NCI-H1048 (cell line): ENCODE measurements at places on chromosomes 1 and 21.

DNA sequence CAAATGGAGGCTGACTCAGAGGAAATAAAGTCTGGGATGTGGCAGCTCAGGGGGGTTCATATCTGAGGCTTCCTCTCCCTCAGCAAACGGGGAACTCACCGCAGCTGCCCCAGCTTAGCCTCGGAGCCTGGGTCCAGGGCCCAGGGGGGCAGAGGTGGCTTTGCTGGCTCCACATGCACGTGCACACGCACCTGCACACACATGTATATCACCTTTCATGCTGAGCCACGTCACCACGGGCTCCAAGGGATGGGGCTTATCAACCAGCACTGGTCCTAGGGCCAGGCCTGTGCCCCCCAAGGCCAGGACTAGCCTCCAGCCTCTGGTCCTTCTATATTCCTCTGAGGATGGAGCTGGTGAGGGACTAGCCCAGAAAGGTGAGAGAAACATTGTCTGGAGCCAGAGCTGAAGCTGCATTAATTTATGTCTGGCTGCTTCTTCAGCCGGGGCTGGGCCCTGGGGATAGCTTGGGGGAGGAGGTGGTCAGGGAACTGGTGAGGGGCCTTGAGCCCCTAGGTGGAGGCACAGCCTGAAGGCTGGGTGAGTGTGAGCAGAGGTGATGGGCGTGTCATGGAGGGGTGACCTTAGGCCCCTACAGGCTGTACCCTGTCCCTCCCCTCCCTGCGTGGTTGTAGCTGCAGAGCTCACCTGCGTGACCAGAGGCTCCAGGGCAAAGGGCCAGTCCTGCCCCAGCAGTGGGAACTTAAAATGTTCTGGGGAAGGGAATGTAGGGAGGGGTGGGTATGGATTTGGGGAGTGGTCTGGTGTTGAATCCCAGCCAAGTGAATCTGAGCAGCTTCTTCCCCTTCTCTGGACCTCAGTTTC is 520.8 kb downstream of the PTPRU start:
- DNase-seq, result no peak

GRCh38 chr1:37793773-37794371 is at the start of gene MANEAL:
MANEAL (plus strand) TSS chr1:37793847; CDS start chr1:37794183, 336 bp downstream.
- peak; percentile 17 for DNase-seq

DNA sequence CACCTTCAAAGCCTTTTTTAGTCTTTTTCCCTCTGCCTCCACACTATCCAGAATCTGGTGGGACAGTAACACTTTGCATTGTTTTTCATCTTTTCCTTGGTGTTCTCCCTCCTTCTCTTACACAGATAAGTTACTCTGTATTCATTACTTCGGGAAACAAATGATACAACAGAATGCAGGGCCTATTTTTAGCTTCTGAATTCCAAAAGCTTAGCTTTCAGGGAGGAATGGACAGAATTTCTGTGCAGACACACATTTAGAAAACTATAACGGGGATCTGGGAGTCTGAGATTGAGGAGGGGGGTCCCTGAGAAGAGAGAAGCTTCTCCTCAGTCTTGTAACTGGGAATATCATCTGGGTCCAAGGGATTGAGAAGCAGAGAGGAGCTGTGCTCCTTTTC is 3.5 kb upstream of the STK40 start:
- DNase-seq, result no peak

DNA sequence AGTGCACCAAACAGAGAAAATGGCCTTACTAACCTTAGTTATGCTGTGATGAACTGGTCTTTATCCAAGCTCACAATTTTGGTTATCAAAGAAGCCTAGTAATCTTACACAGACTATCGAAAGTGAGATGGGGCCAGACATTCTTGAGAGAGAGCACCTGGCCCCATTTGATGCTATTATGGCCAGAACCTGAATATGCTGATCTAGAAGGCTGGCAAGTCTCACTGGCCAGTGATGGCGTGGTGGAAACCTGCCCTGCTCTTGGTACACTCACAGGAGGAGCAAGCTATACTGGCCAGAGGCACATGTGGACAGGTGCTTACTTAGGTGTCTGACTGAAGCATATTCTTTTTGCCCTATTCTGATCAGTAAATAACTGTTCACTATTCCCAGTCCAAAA is 357.8 kb upstream of the ZRANB2 start:
- no peak for DNase-seq

DNA sequence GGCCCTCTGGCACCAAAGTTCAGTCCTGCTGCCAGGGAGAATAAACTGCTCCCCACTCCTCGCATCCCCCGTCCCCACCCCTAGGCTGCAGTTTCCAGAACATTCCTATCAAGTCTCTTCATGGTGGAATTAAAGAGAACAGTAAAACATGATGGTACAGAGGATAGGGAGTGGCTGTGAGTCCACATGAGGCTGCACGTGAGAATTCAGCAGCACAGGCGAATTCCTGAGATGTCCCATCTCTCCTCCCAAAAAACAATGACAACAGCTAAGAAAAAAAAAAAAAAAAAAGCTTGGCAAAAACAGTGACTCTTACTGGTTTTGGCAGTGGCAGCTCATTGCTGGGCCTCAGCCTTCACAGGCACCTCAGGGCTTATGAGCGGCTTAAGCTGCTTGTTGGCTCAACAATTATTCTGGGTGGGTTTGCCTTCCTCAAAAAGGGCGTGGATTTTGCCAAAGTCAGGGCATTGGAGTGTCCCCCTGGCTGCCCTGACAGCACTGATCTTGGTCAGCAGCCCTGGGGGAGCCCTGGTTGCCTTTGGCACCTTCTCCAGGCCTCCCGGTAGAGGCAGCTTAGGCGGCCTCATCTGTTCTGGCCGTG is 5.7 kb upstream of the IFFO2 start:
- DNase-seq, result no peak

DNA sequence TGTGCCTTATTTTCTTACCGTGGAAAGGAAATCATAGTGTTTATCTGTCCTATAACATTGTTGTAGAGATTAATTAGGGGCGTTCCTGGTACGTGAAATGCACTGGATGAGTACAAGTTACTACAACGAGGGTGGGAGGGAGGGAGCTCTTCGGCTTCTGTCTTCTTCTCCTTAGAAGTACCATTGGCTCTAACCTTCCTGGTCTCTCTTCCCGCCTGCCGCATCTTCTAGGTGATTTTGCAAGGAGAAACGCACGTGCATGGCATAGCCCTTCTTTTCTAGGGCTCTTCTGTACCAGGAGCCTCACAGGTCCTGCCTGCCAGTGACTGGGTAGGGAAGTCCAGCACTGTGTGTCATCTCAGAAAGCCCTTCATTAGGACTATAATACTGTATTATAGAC is 16.8 kb downstream of the SH3BP5L start:
- DNase-seq, result no peak

- no peak for DNase-seq
Measured at GRCh38 chr1:150971583-150972416, 2.8 kb downstream of the CERS2 start.

DNA sequence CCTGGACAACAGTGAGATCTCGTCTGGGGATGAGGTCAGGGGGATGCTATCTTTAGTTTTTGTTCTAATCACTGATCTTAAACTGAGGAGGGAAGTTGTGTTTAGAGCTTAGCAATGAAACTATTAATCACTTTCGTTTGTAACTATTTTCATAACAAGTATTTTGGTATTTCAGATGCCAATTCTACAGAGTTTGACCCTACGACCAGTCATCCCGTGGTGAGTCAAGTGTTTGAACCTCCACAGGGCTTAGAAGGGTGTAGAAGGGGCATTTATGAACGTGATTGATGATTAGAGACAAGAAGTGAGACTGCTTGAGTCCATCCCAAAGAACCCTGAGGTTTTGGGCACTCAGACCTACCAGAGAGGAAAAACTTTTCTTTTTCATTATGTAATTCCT is 15.6 kb downstream of the SLFNL1 start:
- no peak for DNase-seq

DNA sequence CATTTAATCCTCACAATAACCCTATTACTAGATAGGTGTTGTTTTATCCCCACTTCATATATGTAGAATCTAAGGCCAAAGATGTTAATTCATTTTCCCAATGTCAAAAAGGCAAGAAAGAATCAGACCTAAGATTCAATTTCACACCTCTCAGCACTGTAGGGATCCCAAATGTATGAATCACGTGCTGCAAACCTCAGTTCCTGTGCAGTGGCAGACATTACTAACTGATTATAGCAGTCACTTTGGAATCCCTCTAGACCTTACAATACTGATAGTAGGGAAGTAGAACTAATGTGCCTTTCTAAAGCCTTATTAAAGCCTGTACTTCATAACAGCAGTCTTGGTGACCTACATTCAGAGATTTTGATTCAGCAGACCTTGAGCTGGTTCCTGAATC is 2.3 kb downstream of the C1orf87 start:
- no peak for DNase-seq

- DNase-seq, result no peak
Measured at GRCh38 chr1:17837233-17838030, 82.3 kb downstream of the ACTL8 start.

GRCh38 chr1:38210021-38210894 is 163.7 kb upstream of the POU3F1 start:
- no peak for DNase-seq

DNA sequence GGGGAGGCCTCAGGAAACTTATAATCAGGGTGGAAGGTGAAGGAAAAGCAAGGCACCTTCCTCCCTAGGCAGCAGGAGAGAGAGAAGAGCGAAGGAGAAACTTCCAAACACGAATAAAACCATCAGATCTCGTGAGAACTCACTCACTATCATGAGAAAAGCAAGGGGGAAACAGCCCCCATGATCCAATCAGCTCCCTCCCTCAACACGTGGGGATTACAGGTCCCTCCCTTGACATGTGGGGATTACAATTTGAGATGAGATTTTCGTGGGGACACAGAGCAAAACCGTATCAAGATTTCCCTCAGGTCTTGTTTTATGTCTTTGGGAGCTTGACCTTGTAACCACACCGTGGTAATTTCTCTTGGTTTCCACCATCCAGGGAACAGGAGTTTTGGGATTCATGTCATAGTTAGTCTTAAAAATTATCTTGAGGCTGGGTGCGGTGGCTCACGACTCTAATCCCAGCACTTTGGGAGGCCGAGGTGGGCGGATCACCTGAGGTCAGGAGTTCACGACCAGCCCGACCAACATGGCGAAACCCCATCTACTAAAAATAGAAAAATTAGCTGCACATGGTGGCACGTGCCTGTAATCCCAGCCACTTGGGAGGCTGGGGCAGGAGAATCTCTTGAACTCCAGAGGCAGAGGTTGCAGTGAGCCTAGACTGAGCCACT is 47.2 kb upstream of the NBPF3 start:
- no peak for DNase-seq

DNA sequence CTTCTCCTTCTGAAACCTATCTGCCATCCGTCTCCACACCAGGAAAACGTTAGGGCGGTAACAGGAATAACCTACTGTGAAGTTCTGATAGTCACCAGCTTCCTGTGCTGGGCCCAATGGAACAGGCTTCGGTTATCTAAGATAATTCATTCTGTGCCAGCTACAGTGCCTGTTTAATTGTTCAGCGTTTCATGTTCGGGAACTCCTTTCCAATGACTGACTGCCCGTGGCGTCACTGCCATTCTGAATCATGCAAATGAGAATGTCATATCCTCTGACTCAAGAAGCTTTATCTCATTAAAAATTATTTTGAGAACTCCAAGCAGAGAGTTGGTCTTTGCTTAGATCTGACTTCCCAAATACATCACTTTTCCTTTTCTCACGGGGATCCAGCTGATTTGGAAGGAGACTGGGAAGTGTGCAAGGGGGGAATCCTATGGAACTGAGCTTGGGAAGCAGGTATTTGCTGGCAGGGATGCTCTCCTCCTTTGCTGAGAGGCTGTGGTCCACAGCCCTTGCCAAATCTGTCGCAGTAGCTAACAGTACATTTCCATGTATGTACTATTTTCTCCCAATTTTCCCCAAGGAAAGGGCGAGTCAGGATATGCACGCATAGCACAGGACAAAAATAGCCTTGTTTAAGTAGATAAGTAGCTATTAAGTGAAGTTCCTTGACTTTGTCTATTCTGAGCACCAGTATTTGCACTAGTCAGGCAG is 358.7 kb downstream of the LTN1 start:
- DNase-seq, result no peak
